ENCODE measurements at places on chromosomes 2 and 18.

DNA sequence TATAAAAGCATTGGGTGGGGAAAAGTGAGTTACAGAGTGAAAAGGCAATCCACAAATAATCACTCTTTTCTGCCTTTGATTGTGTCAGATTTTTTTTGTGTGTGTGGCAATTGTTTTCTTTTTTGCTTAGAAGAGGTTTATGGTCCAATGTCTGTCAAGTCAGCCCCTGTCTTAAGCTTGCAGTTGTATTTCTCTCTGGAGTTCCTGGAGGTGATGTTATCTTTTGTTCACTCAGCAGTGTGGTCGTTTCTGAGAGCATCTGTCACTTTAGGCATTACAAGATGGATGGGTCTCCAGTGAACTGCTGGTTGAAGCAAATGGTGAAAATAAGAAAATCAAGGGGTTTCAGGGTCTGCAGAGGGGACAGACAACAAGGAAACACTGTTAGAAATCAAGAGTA lies 121.3 kb downstream of the GREB1L start:
- no peak for DNase-seq

DNA sequence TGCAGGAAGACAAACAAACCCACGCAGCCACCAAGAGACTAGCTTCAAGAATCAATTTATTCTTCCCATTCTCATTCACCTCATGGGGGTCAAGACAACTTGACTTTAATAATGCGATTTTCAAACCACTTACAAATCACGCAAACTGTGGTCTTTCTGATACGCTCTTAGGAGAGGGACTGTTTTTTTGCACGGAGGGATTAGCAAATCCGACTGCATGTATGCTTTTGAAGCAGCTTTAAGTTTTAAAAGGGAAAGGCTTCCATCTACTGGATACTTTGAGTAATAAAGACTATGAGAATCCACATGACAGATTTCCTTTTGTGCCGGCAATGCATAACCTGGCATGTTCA lies 322.9 kb upstream of the KCNJ3 start:
- peak; percentile 36 for DNase-seq

GRCh38 chr2:70510313-70510712 lies 43.3 kb downstream of the TGFA start:
- DNase-seq: peak; percentile 25

- no peak for DNase-seq
Measured at GRCh38 chr2:198141726-198142125, 337.3 kb downstream of the PLCL1 start.

GRCh38 chr18:13387855-13388548 lies 169.4 kb downstream of the LDLRAD4 start:
- DNase-seq: peak; percentile 88

DNA sequence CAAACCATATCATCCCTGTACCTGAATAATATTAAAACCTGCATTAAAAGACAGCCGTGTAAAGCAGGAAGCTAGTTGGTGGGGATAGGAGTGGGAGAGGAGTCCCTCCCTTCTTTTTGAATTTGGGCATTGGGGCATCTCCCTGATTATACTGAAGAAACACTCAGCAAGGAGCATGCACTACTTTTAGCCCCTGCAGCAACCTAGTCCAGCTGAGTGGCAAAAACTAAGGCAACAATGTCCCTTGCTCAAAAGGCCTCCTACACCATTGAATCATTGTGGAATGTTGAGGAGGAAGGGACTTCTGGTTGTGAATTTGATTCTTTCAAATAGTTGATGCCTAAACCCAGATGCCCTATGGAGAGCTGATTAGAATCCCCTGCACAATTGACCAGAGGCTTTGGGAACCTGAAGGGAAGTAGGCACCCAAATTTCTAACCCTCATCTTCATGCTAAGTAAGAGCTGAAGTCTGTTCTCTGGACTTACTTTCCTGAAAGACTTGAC lies 111.7 kb downstream of the DDX1 start:
- no peak for DNase-seq

GRCh38 chr2:8609357-8609811 lies 72.5 kb upstream of the ID2 start:
- peak; percentile 49 for DNase-seq

GRCh38 chr18:77557046-77557587 lies 307.5 kb downstream of the GALR1 start:
- no peak for DNase-seq

DNA sequence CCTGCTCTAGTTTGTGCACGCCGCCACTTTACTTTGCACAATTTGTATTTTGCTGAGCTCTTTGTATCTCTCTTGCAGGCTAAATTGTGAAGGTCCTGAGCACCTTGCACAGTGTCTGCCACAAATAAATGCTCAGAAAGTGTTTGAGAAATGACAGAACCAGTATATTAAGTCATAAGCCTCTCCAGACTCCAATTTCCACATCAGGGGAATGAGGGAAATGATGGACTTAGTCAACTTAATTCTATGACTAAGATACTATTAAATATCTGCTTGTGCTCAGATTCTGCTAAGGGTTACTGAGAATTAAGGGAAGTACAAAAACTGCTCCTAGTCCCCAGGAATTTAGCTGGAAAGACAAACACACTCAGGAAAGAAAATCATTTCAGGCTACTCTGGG lies 239.1 kb upstream of the SLC14A2 start:
- no peak for DNase-seq

- DNase-seq: no peak
Measured at GRCh38 chr2:32976409-32977063, 29.8 kb downstream of the LTBP1 start.

DNA sequence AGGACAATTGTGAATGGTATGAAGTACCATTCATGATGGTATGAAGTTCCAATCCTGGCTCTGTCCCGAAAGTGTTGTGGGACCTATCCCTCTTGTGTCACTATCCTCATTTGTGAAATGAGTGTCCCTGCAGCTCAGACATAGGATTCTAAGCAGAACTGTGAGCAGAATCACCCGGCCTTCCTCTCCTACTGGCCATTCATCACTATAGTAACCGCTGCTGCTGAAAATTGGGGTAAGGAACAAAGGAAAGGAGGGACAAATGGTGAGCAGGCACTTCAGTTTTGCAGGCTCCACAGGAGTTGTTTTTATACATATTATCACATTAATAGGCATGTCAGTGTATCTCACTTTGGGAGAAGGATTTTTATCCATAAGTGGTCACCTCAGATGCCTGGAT lies 27.4 kb downstream of the SMYD1 start:
- DNase-seq: no peak

- no peak for DNase-seq
Measured at GRCh38 chr2:123659120-123659519, 366.0 kb upstream of the CNTNAP5 start.

GRCh38 chr2:200383380-200384110 lies 77.1 kb downstream of the SPATS2L start:
- DNase-seq: peak; percentile 48

DNA sequence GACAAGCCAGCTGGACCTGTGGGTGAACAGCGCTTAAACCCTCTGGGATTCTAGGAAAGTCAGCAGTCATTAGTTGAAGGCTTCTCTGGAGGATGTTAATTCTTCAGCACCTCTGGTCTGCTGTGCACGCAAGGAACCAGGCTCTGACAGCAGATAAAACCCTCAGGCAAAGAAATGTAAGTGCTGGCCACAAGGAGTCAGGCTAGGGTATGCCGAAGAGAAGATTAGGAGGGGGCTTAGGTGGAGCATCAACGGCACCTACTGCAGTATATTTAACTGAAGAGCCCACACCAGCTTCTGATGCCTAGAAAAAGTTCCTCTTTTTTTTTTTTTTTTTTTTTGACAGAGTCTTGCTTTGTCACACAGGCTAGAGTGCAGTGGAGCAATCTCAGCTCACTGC lies 304.2 kb upstream of the MC4R start:
- no peak for DNase-seq

- no peak for DNase-seq
Measured at GRCh38 chr18:23386317-23386716, 66.8 kb upstream of the RIOK3 start.

GRCh38 chr2:143128681-143129580 lies at the start of gene ARHGAP15:
TSS of gene ARHGAP15 (plus strand) at chr2:143129419.
- no peak for DNase-seq

DNA sequence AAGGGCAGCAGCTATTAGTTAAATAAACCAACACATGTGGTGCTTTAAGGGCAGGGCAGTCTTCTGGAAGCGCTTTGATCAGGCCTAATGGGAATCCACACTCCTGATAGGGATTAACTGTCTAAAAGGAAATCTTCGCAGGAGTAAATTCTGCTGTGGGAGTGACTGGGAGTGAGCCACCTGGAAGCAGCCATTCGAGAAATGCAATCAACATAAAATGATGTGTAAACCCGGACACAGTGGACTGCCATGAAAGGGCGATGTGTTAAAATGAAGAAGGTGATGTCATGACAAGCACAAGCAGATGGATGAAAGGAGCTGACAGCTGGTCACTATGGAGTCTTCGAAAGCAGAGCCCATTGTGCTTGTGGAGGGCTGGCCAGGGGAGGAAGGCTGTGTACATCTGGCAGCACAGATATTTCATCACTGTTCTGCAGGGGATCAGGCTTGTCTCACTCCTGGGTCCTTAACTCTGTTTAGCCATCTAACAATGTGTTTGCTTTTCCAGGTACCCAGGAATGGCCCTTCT lies 24.8 kb upstream of the GALNT14 start:
- no peak for DNase-seq

- no peak for DNase-seq
Measured at GRCh38 chr18:49811151-49811938, 2.0 kb downstream of the ACAA2 start.

DNA sequence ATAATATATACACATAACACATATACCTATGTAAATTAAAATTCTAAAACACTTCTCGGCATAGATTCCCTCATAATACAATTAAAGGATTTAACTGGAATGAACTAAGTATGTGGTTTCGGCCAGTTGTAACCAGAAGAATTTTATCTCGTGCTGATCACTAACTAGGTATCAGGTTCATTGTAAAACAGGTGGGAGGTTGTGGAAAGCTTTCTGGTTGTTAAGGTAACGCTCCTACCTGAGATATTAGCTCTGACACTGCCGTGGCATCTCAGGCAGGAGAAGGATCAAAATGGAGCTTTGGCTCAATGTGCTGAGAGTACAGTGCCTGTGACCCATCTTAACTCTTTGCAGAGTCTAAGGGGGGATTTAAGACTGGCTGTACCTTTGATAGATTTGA lies 42.5 kb downstream of the SLC9A2 start:
- no peak for DNase-seq

GRCh38 chr2:105324732-105325131 lies 4.8 kb downstream of the TGFBRAP1 start:
- DNase-seq: peak; percentile 63

- no peak for DNase-seq
Measured at GRCh38 chr18:50008306-50008705, 186.6 kb downstream of the MYO5B start.

DNA sequence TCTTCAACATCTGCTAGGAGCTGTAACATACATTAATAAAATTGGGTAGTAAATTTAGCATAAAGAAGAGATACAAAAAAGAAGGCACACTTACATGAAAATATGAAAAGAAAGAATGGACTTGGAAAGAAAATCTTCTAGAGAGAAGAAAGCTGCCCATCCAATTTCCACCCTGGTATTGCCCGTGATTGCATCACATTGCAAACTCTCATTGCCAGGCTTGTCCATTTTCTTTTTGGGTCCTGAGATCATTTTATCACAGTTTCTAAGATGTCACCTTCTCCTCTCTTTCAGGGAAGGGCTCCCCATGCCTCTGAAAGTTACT lies 321.5 kb downstream of the RND3 start:
- no peak for DNase-seq

DNA sequence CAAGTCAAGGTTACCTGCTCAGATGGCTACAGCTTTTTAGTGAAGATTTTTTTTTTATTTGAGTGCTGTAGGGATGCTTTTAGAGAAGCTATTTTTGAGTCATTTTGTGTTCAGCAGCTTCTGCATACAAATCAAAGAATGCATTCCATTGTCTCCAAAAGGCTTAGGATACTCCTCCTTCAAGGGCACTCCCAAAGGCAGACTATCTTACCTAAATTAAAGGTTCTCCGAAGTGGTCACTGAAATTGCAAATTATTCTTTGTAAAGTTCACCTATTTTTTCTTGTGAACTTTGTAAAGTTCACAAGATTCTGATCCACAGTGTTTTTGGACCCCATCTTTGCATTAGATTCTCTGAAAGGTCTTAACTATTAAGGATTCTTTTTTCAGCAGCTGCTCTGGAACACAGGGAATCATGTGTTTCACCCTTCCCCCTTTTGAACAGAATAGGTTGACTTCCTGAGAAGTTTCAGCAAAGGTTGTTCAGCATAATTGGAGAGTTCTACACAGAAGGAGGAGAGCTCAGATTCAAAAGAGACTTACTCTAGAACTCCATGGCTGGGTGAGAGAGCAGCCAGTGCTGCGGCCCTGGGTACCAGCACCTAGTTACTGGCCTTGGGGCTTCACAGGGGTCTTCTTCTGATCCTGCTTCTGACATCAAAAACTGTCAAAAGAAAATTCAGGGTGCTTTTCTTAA lies 14.5 kb downstream of the CLIP4 start:
- no peak for DNase-seq

DNA sequence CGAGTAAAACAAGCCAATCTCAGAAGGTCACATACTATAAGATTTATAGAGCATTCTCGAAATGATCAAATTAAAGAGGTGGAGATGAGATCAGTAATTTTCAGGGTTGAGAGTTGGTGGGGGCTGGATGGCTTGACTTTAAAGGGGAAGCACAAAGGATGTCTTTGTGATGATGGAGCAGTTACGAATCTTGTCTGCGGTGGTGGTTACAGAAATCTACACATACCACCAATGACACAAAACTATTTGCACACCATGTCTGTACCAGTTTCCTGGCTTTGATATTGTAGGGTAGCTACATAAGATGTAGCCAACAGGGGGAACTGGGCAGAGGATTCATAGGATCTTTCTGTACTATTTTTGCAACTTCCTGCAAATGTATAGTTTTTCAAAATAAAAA lies 190.6 kb upstream of the SMIM21 start:
- no peak for DNase-seq

DNA sequence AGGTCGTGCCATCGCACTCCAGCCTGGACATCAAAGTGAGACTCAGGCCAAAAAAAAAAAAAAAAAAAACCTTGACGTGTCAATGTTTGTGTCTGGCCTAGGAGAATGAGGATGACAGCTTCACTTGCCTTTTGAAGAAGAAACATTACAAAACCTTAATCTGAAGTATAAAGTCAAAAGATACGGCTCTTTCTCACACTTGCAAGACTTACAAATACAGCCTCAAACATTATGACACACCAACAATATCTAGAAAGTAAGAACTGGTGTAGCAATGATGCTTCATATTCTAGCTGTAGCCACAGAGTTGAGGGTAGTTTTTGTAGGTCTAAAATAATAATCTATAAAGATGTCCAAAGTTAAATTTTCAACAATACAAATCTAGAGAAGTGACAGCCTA lies 25.5 kb downstream of the MPPE1 start:
- no peak for DNase-seq

DNA sequence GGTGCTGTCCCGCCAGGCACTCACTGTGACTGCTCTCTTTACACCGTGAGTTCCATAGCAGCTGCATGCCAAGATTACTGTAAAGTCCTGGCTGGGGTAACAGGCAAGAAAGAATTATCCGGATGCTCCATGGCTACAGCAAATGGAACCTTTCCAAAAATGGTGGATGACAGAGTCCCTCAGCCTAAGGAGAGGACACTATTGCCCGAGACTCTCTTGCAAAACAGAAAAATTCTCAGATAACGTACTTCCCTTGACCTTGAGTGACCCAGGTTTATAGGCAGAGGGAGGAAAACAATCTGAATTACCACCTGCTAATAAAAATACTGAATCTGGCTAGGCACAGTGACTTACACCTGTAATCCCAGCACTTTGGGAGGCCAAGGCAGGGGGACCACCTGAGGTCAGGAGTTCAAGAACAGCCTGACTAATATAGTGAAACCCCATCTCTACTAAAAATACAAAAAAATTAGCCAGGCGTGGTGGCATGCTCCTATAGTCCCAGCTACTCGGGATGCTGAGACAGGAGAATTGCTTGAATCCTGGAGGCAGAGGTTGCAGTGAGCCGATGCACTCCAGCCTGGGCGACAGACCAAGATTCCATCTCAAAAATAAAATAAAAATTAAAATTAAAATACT lies 4.5 kb downstream of the CYS1 start:
- no peak for DNase-seq
